BJ (cell line): ENCODE measurements at places on chromosomes 1 and 21. TPM values are rescaled to one million over a fixed set of nuclear protein-coding genes. Genes with fewer than 3 reads are reported as not detected.

Gene SPTA1
- not detected in 2 replicates for polyA plus RNA-seq

Gene PDZK1IP1
- polyA plus RNA-seq, result not detected in 2 replicates

Gene FCRL1
- not detected in 2 replicates for polyA plus RNA-seq

Gene SZT2
- polyA plus RNA-seq, result 8.6 and 12.1 TPM in 2 replicates

Gene WDR64
- polyA plus RNA-seq, result 0.06 TPM in 1 of 2 replicates, not detected in the other
